Left lung (tissue), 14 donors: ENCODE measurements at places on chromosomes 11 and 22.

DNA sequence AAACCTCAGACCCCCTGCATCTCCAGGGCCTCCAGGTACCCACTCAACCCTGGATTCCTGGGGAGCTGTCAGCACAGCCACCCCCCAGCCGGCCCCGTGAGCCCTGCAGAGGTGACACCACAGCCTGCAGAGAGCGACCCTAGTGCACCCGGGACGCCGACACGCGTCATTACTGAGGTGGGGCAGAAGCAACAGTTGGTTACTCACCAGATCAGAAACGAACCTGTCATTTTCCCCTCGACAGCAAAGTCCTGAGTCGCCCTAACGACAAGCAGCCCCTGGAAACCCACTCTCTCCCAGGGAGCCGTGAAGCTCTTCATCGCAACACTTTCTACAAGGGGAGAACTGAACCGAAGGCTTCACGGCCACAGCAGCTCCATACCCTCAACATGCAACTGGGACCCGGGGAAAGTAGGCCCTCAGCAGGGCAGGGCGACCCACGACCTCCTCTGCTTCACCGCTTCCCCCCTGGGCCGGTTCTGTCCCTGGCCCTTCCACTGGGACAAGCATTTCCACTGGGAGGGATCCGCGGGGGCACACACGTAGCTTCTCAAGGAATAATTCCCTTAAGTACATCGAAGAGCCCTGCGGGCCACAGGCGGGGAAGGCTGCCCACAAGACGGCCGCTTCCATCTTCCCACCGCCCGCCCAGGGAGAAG lies 1.6 kb downstream of the BRD1 start:
- peak overlapping the region; percentile 55 for H3K4me3 ChIP-seq
- H3K36me3 ChIP-seq = peaks cover 36% of the 10 kb centered on the region
- peaks cover 18% of the 10 kb centered on the region for H3K4me1 ChIP-seq
- H3K27me3 ChIP-seq = no peaks in the 10 kb centered on the region
- no peak for DNase-seq

DNA sequence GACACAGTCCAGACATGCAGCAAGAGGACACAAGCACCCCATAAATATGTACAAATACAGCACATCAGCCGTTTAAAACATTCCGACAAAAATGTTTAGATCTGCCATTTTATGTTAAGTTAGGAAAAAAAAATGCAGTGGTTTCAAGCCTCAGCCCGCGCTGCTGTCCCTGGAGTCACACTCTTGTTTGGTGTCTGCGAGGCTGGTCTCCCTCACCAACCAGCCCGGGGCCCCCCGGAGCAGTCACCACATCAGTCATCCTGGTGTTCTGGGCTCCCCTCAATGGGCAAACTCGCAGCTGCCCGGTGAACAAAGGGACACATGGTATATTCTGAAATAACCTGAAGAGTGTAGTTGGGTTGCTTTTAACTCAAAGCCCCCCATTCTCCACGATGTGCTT lies 1022.2 kb downstream of the BRD1 start:
- no peak overlapping the region for H3K4me3 ChIP-seq
- no peak overlapping the region for H3K27ac ChIP-seq
- no peak for DNase-seq
- H3K27me3 ChIP-seq = no peaks in the 10 kb centered on the region
- no peaks in the 10 kb centered on the region for H3K4me1 ChIP-seq
- H3K36me3 ChIP-seq = no peaks in the 10 kb centered on the region

DNA sequence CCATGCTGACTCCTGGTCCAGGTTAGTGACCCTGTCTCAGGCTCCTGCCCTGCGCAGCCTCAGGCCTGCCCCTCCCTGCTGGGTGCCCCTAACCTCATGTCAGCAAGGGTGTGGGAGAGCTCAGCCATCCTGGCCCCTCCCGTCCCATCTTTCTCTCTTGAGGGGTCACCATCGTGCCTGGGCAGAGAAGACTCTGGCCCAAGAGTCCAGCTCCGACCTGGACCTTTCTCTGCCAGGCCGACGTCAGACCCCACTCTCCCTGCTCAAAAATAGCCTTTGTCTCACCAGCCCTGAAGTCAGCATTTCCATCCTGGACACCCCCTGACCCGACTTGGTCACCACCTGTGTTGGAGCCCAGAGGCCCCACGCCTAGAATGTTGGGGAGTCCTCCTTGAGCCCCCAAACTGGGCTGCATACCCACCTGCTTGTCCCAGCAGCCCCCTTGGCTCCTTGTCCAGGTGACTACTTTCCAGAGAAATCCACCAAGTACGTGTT lies 4.9 kb downstream of the SCGB1C1 start:
- no peaks in the 10 kb centered on the region for H3K4me1 ChIP-seq
- H3K4me3 ChIP-seq = no peak overlapping the region
- no peak for DNase-seq

DNA sequence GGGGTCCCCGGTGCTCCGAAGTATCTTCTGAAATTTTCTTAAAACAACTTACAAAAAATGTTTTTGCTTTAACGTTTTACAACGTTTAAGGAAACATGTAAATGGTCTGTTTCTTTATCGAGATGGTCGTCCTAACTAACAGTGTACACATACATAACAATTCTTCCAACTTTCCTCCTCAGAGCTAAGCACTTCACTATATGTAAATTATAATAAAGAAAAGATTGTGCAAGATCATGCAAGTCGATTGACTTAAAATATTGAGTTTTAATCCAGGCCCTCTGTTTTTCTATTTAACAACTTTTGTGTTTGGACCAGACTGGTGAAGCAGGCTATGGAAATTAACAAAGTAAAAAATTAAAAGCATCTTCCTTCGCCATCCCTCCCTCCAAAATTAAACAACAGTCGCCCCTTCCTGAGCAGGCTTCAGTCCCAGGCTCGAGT lies 4.9 kb downstream of the ALX4 start:
- peaks cover 6% of the 10 kb centered on the region for H3K4me1 ChIP-seq
- H3K27me3 ChIP-seq = peaks cover 75% of the 10 kb centered on the region
- no peaks in the 10 kb centered on the region for H3K36me3 ChIP-seq

DNA sequence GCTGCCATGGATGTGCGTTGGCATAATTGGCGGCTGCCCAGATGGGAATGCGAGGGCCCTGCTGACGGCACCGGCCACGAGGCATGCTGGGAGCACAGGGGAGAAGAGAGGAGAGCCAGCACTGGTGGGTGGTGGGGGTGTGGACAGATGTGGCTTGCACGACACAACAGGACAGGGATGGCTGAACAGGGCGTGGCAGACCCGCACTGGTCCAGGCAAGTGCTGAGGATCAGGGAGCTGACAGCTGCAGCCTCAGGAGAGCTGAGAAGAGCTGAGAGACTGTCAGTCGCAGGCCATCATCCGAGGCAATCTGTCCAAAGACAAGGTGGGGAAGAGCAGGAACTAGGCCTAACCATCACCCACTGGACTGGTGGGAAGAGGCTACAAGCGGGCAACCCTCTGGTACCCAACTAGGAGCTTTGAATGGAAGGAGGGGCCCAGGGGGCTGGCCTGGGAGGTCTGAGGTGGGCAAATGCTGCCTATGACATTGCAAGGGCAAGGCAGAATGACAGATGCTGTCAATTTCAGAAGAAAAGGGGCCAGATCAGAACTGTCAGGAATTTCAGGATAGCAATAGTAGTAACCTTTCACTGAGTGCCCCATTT lies 2.4 kb downstream of the GNB1L start:
- peaks cover 14% of the 10 kb centered on the region for H3K4me1 ChIP-seq
- H3K4me3 ChIP-seq = peak overlapping the region; percentile 82
- no peaks in the 10 kb centered on the region for H3K36me3 ChIP-seq
- no peaks in the 10 kb centered on the region for H3K27me3 ChIP-seq
- no peak overlapping the region for H3K27ac ChIP-seq
- peak; percentile 75 for DNase-seq

DNA sequence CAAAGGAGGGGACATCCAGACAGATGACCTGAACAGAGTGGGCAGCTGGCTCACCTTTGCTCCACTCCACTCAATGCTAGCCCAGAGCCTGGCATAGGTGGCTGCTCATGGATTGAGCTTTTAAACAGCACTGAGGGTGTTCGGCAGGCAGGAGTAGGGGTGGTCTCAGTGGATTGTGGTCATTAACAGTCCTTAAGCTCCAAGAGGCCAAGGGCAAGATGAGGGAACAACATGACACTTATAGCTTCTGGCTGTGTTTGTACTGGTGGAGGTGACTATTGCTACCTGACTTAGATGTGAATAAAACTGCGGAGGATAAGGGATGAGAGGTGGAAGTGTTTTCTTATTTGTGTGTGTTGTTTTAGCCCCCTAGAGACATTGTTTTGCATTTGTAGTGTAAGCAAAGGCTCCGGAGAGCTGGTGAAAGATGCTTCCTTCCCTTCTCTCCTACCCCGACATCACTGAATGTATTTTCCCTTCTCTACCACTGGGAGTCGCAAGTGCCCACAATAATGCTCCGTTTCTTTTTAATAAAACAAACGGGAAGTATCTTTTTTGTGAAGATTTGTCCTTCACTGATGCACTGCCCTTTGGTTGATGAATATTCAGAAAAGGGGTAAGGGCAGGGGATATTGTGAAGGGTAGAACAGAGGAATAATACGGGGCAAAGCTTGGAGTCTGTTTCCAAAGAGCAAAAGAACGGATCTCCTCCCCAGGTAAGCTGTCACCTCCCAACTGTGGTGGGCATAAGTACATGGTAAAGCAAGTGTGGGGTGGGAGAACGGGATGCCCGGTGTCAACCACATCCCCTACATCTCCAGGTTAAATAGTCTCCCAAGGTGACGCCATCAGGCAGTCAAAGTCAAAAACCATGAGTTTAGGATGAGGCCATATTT lies 27.5 kb upstream of the MTNR1B start:
- H3K27ac ChIP-seq = no peak overlapping the region
- no peaks in the 10 kb centered on the region for H3K4me1 ChIP-seq
- no peaks in the 10 kb centered on the region for H3K27me3 ChIP-seq
- no peak overlapping the region for H3K4me3 ChIP-seq
- DNase-seq = no peak

DNA sequence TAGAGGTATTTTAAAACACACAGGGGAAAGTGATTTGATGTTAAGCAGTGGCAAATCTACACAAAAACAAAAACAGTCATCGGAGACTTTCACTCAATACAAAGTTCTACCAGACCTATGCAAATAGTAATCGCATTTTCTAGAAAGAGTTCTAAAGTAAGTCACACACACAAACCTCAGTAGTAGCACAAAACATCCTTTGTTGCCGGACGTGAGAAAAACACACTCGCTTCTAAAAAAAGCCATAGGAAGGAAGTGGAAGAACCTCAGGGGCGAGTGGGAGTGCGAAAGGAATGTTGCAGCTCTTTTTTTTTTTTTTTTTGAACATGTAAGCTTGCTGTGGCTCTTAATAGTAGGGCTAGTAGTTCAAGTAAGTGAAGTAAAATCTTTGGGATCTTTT lies 88.9 kb downstream of the MAML2 start:
- H3K27ac ChIP-seq = peak overlapping the region; percentile 2
- peaks cover 16% of the 10 kb centered on the region for H3K4me1 ChIP-seq
- no peaks in the 10 kb centered on the region for H3K27me3 ChIP-seq
- H3K36me3 ChIP-seq = no peaks in the 10 kb centered on the region
- DNase-seq = no peak
- no peak overlapping the region for H3K4me3 ChIP-seq
